ENCODE measurements at places on chromosomes 16 and 17. TPM values are rescaled to one million over a fixed set of nuclear protein-coding genes. Genes with fewer than 3 reads are reported as not detected.

The IKZF3 gene
- not detected for total RNA-seq

The AURKB gene
- total RNA-seq = 9.3 TPM

The TMEM238L gene
- 1.0 TPM for total RNA-seq

DNA sequence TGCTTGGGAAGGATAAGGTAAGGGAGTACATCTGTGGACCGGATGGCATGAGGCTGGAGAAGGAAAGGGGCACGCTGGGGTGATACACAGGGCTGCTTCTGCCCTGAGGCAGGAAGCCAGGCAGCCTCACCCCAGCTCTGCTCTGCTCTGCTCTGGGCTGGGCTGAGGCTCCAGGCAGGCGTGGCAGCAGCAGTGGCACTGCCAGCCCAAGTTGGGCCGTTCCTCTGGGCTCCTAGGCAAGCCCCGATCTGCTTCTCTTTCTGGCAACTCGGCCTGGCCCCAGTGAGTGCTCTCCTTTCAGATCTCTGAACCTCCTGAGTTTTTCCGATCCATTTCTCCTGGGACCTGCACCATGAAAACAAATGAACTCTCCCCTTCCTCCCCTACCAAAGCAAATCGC is 44.9 kb downstream of the VAC14 start:
- no peak for DNase-seq
- peaks cover 14% of the 10 kb centered on the region for H3K4me1 ChIP-seq
- no peak overlapping the region for H3K4me3 ChIP-seq
- H3K27me3 ChIP-seq = no peaks in the 10 kb centered on the region

All from hepatocyte (in vitro differentiated cells).